ENCODE measurements at places on chromosomes 7 and 10.

DNA sequence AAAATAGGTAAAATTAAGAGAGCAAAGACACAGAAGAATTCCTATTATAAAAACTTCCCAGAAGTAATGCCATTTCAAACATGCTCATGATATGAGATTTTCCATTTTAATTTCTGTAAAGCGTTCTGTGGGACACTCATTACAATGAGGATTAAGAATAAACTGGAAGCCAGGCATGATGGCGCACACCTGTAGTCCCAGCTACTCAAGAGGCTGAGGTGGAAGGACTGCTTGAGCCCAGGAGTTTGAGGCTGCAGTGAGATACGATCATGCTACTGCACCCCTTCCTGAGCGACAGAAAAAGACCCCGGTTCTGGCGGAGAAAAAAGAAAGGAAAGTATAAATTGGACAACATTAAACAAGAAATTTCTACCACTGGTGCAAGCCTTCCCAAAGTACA lies 1.5 kb downstream of the DNA2 start:
- DNase-seq: no peak

DNA sequence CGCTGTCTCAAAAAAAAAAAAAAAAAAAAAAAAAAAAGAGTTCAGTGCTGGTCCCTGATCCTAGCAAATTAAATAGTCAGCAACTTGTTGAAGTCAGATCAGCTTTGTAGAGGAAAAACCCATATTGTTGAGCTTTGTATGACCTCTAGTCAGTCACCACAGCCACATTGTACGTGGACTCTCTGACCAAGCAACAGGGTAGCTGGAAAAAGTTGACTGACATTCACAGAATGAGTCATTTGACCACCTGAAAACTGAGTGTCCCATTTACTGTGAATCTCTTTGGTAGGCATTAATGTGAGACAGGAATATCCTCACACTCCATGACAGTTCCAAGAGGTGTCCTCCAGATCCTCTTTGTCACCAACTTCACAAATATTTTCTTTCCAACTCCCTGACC lies 371.1 kb downstream of the LRRTM3 start:
- DNase-seq: no peak

- no peak for DNase-seq
These were observed 45.1 kb upstream of the SMNDC1 start for GRCh38 chr10:110349831-110350230.

- no peak for DNase-seq
These were observed 108.7 kb downstream of the DNAJC1 start for GRCh38 chr10:21894648-21895342.

GRCh38 chr10:6385665-6386064 lies 182.9 kb downstream of the PFKFB3 start:
- DNase-seq: no peak

DNA sequence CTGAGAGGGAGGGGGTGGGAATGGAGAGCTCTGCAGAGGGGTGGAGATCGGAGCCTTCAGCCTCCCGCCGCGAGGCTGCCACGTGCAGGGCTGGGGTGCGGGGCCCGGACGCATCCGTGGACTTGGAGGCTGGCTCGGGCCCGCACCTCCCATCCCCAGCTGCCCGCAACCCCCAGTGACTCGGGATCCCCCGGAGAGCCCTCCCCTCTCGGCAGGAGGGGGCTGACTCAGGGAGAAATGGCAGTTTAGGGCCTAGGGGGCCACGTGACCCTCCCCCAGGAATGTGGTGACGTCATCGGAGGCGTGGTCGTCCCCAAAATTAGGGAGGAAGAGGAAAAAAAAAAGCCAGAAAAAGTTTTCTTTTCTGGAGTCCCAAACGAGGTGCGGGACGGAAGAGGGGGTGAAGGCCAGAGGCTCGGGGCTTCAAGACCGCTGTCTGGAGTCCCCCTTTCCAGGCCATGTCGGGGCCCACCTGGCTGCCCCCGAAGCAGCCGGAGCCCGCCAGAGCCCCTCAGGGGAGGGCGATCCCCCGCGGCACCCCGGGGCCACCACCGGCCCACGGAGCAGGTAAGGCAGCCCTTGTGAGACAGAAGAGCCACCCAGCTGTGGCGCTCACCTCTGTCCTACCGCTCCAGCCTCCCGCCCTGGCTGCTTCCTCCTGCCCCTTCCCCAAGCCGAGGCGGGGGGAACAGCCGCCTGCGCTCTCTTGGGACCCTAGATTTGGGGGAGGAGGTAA lies at the start of gene TRIP6:
TSS of gene TRIP6 (plus strand) at position 348 of the 736 bp plus-strand sequence. CDS start at position 459, 111 bp downstream.
- DNase-seq: peak; percentile 96

GRCh38 chr10:87882555-87883294 lies 19.3 kb downstream of the PTEN start:
- no peak for DNase-seq

- no peak for DNase-seq
These were observed 234.3 kb upstream of the IGFBP3 start for GRCh38 chr7:46155367-46155766.

GRCh38 chr10:113995201-113995600 lies 48.5 kb upstream of the ADRB1 start:
- DNase-seq: no peak

DNA sequence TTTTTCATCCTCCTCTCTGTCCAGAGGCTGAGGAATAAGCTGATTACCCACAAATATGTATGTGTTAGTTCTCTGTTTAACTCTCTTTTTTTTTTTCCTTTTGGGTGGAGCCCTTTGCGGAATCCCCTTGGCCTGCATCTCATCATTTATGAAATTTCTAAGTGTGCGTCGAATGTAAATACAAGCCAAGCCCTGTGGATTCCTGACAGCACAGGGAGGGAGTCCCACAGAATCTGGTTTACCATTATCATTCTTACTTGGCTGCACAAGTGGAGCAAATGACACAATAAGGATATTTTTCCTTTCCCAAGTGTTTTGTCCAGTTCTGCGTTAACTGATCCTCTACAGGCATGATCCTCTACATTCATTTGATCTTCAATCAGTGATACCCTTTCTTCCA lies 11.4 kb downstream of the STK31 start:
- DNase-seq: no peak

DNA sequence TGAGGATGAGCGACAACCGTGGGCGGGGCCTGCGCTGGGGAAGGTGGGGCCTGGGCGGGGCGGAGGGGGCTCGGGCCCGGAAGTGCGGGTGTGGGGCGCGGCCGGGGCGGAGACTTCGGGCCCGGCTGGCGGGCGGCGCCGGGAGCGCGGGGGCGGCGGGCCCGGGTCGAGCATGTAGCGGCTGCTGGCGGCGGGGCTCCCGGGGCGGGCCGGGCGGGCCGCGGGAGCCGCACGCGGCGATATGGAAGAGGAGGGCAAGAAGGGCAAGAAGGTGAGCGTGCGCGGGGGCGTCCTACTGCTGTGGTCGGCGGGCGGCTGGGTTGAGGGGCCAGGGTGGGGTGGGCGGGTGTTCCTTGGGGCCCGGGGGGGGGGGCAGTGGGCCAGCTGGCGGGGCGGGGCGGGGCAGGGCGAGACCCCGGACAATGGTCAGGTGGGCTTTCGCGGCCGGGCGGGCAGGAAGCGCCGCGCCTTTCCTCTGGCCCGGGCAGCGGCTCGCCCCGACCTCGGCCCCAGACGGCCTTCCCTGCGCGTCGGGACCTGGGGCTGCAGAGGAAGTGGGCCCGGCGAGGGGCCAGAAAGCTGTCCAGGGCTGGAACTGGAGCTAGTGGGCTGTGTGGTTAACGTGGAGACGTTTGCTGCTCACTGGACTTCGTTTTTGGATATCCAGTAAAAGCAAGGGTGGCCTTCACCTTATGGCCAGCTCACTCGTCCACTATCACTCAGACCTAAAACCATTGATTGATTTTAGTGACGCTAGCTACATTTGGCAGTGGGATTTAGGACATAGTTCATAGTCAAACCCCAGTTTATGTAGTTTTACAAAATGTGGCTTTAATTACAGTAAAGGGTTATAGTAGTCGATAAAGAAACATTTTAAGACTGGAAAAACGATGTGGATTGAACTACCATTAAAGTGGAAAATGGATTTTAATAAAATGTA lies at the start of gene CCM2:
TSS of gene CCM2 (plus strand) at position 109 of the 940 bp plus-strand sequence. CDS start at position 242, 133 bp downstream.
- peak; percentile 70 for DNase-seq

DNA sequence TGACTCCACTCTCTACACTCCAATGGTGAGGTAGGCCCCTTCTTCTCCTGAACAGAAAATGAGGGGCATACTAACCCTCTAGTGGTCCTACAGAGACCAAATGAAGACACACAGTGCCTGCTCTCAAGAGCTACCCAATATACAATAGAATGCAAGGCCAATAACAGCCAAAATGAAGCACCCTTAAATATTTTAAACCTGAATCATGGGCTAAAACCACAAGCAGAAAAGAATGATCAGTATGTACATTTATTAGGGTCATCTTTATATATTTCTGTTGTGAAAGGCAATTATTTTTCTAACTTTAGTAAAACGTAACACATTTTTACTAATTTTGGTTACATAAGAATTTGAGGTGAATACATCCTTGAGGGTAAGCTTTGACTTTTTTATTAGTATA lies 49.9 kb upstream of the COL1A2 start:
- DNase-seq: no peak

DNA sequence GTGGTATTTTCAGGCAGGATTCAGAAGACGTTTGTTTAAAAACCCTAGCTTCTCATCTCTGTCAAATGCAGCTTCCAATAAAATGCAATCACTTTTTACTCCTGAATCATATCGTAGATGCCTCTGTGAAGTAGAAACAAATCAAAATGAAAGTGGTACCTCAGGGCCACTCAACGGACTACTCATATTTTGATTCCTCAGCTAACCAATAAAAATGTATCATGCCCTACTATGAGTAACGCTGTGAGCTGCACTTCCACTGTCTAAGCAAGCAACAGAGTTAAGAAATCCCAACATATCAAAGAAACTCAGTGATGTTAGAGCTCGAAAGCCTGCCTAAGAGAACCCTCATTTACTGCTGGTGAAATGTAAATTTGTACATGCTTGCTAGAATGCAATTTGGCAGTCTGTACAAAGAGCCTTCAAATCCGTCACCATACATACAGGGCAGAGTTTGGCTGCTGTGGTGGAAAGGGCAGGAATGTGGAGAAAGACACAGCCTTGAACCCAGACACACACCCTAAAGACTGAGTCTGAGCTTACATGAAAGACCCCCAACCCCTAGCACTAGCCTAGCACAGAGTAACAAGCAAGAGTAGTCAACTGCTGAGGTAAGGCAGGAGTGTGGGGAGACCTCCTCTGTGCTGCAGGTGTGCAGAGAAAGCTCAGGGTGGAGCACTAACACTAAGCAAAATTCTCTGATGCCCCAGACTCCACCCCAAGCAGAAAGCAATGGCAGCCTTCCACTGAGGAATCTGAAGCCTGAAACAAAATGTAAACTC lies 151.5 kb downstream of the ANK3 start:
- peak; percentile 29 for DNase-seq

- no peak for DNase-seq
These were observed 307.8 kb downstream of the GPAM start for GRCh38 chr10:111875725-111876124.

DNA sequence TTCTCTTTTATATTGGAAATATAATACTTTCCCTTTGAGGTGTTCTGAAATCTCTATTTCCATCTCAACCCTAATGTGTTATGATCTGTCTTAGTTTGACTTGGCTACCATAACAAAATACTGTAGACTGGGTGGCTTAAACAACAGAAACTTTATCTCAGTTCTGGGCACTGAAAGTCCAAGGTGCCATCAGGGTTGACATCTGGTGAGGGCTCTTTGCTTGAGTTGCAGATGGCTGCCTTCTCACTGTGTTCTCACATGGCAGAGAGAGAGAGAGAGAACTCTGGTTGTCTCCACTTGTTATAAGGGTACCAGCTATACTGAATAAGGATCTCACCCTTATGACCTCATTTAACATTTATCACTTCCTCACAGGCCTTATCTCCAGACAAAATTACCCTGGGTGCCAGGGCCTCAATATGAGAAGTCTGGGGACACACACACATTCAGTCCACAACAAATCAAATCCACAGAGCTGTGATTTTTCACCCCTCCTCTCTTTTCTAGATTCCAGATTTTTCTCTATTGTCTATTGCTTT lies 104.5 kb downstream of the SRI start:
- DNase-seq: no peak

DNA sequence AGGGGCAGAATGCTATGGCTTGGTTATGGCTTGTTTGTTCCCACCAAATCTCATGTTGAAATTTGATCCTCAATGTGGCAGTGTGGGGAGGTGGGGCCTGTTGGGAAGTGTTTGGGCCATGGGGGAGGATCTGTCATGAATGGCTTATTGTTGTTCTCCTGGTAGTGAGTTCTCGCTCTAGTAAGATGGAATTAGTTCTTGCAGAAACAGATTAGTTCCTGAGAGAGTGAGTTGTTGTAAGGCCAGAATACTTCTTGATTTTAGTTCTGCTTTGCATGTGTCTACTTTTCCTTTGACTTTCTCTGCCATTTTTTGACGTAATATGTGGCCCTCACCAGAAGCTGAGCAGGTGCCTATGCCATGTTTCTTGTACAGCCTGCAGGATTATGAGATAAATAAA lies 188.2 kb downstream of the KIF20B start:
- DNase-seq: no peak

DNA sequence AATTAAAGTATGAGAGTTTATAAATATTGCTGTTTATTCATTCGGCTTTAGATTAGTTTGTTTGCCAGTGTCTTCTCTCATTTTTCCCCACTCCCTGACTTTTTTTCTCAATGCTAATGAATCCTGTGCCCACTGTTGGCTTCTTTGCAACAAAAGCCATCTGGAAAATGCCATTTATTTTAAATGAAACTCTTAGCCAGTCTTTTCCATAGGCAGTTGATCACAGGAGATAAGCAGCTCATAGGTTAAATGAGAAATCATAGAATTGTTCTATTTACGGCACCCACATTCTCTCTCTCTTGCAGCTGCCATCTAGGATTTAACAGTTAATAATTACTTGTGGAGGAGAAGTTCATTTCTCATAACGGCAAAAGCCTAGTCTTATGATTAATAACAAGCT lies 249.3 kb upstream of the POM121L12 start:
- DNase-seq: peak; percentile 4

GRCh38 chr7:100538348-100538653 lies 702 bp upstream of the AGFG2 start:
- DNase-seq: no peak

- no peak for DNase-seq
These were observed 502.9 kb upstream of the ZMIZ1 start for GRCh38 chr10:78565841-78566240.

DNA sequence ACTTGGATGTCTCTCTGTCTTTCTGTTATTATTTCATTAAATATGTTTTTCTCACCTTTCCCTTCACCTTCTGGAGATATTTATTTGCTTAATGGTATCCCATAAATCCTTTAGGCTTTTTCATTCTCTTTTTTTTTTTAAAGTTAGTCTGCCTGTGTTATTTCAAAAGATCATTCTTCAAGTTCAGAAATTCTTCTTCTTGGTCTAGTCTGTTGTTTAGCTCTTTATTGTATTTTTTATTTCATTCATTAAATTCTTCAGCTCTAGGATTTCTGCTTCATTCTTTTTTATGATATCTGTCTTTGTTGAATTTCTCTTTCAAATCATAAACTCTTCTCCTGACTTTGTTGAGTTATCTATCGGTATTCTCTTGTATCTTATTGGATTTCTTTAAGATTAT lies 312.1 kb upstream of the KAT6B start:
- no peak for DNase-seq

- no peak for DNase-seq
These were observed 4.0 kb upstream of the PPP1R3C start for GRCh38 chr10:91636892-91637291.

DNA sequence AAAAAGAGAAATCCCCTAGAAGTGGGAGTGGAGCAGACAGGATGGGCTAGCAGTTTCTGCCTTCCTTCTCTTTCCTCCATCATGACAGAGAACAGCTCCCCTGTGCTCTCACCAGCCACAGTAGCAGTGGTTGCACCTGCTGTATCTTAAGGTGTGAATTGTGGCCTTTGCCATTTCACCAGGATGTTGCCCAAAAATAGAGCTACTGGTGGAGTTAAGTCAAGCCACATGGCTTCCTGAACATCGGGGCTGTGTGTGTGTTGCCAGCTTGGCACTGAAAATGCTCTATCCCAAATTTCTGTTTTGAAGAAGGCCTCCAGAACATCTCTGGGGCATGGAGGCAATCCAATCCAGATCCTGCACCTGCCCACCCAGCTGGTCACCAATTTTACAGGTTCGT lies 348.7 kb downstream of the EXOC4 start:
- DNase-seq: no peak
